LoVo (cell line): ENCODE measurements at places on chromosomes 4 and X.
A peak's percentile ranks its signal among the peaks of the same experiment; 100 is the strongest.

GRCh38 chr4:101288365-101289145 lies 58.8 kb downstream of the PPP3CA start:
- no peak for DNase-seq

DNA sequence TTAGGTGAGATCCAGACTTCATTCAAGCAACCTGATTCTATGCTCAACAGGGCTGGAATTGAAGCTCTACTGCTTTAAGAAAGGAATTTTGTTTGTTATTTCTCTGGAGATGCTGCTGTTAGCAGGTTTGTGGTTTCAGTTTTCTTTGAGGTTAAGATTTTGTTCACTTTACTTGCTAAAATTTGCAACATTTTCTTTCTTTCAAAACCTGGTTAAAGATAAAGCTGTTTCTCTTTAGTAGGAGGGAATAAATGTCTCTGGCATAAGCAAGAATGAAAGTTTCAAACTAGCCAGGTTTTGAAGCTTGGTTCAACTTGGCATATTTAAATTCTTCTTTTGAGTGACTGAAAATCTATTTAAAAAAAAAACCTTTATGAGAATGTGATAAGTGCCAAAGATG lies 660.6 kb upstream of the NR3C2 start:
- DNase-seq = no peak

- DNase-seq = no peak
Observed at GRCh38 chrX:85977218-85977617, 70.1 kb downstream of the CHM start.

GRCh38 chr4:26061248-26061986 lies 147.4 kb downstream of the SMIM20 start:
- peak; percentile 39 for DNase-seq

DNA sequence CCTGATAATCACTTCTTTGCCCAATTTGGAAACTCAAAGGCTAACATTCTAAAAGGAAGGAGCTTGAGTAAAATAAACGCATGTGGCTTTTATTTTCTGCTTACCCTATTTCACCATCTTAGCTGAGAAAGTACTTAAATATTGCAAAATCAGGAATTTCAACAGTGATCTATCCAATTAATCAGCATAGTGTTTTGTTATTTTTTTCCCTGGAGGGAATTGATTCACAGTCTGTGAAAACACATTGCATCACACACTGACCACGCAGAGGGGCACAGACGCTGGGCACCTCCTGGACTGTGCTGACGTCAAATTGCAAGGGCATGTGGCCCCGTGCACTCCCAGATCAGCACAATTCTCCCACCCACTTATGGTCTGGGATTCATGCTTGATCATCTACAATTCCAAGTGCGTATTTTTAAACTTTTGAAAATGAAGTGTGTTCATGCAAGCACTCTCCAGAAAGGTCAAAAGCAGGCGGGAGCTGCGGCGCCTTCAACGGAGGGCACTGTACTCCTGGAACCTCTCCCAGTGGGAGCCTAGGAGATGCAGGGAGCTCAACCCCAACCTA lies 320.6 kb upstream of the PPARGC1A start:
- no peak for DNase-seq

DNA sequence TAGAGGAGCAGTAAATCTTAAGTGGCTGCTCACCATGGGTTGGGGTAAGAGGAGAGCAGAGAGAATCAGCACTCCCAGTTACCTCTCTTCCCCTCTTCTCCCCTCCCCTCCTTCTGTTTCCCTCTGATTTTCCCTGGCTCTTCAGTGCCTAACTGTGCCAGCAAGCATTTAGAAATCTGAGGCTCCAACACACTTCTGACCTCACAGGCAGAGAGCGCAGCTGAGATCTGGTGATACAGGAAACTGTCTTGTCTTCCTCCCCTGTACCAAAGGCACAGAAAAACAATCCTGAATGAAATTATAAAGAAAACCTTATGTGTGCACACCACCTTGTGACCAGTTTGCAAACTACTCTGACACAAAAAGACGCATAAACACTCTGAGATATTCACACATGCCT lies 82.4 kb upstream of the SMIM10 start:
- no peak for DNase-seq

GRCh38 chr4:40264497-40264896 lies 67.7 kb downstream of the RHOH start:
- DNase-seq = no peak

- no peak for DNase-seq
Observed at GRCh38 chrX:82695066-82695465, 813.0 kb upstream of the POU3F4 start.

DNA sequence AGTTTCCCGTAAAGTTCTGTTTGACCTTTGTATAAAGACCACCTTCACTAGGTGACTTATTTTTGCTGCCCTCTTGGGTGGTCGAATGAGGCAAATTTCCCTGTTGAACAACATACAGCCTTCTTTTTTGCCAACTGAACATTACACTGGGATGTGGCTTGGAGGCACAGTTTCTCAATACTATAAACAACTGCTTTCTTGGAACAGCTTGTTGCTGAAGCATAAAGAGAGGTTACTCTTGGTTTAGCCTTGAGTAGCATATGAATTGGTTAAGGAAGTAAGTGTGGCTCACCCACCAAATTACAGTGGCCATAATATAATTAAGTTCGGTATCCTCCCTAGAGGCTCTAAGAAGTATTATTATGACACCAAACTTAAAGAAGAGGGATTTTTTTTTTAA lies 40.0 kb downstream of the HHIP start:
- no peak for DNase-seq

GRCh38 chr4:168618577-168619265 lies 121.9 kb downstream of the PALLD start:
- DNase-seq = peak; percentile 35

DNA sequence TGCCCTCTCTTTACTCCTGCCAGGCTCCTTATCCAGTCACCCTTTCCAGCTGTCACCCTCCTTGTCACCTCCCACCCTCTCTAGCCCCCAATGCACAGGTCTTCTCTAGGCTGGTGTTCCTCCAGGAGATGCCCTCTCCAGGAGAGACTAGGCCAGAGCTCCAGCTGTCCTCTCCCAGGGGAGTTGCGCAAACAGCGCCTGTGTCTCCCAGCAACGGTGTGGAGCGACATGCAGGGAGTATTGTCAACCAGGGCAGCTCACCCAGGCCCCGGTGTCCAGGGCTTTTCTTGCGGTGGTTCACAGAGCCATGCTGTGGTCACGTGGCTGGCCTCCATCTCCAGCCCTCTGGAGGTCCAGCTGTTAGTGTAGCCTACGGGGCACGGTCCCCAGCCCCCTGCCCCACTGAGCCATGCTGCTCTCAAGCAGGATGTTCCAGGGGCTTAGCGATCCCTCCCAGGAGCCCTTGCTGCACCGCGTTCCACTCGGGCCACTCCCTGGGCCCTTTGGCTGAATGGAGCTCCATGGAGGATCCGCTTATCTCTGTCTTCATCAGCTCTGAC lies 34.8 kb downstream of the CCNQ start:
- DNase-seq = no peak

DNA sequence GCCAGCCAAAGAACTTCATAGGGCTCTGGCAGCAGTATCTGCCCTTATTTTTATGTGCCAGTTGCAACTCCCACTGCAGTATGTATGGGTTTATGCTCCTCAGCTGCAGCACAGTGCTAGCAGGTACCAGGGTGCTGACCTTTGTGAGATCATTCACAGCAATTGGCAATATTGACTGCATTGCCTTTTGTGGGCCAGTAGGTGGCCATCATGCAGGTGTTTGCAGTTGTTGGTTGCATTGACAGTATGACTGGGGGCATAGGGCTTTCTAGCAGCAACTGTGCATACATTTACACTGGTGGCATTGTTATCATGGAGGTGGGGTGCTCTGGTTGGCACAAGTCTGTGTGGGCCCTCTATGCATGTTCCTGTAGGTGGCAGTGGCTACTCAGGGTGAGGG lies 42.5 kb downstream of the FAAH2 start:
- no peak for DNase-seq

DNA sequence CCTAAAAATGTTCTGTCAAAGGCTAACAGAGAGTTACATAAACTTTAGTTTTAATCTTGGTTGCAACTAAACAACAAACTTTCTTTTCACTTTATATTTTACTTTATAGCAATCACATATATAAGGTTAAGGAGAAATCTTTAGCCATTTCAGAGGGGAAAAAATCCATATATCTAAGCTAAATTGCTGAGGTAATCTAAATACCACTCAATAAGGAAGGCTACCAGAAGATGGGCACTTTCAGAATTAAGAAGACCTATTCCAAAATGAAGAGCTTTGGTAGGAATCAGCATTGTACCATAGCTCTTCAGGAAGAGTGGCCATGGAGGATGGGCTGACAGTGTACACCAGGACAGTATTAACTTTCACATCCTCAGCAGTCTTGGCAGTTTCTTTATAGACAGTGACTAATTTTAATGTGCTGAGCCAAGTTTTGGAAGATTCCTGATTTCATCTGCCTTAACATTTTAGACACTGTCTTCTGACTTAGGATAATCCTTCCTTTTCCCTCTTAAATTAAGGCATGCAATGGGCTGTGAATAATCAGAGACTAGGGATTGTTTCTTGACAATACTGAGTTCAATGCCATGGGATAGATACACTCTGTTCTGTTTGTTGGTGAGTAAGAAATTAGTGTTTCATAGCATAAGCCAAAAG lies 7.1 kb downstream of the FAT4 start:
- DNase-seq = no peak

- no peak for DNase-seq
Observed at GRCh38 chr4:56619816-56620215, 61.3 kb downstream of the HOPX start.
